ENCODE measurements at places on chromosomes 11 and 22.

GRCh38 chr11:93935826-93936225 is 85.3 kb upstream of the HEPHL1 start:
- no peak for DNase-seq
- no peaks in the 10 kb centered on the region for H3K4me1 ChIP-seq
- H3K27ac ChIP-seq, result no peak overlapping the region
- H3K4me3 ChIP-seq, result no peak overlapping the region
- no peaks in the 10 kb centered on the region for H3K36me3 ChIP-seq

DNA sequence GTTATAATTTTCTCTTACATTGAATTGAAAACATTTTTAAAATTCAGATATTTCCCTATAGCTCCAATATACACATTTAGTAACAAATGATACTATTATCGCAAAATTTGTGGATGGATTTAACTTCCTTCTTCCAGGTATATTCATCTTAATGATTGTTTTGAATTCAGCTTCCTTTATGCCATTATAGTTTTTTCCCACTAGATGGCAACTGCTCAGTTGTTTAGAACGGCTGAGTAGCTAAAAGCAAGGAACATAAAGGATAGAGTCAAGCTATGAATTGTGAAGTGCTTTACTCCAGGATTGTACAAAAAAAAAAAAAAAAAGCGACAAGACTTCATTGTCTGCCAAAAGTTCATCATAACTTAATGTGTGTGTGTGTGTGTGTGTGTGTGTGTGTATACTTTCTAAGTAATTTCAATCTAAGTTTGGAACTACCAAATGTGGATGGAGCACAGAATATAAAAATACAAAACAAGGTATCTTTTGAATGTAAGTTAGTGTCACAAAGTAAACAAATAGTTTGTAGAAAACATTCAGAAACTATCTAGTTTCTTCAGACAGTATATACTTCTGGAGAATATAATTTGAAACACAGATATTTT is 846.4 kb downstream of the DLG2 start:
- H3K4me1 ChIP-seq, result no peaks in the 10 kb centered on the region
- no peak overlapping the region for H3K27ac ChIP-seq
- H3K36me3 ChIP-seq, result no peaks in the 10 kb centered on the region
- H3K27me3 ChIP-seq, result no peaks in the 10 kb centered on the region
- DNase-seq, result no peak
- no peak overlapping the region for H3K4me3 ChIP-seq

DNA sequence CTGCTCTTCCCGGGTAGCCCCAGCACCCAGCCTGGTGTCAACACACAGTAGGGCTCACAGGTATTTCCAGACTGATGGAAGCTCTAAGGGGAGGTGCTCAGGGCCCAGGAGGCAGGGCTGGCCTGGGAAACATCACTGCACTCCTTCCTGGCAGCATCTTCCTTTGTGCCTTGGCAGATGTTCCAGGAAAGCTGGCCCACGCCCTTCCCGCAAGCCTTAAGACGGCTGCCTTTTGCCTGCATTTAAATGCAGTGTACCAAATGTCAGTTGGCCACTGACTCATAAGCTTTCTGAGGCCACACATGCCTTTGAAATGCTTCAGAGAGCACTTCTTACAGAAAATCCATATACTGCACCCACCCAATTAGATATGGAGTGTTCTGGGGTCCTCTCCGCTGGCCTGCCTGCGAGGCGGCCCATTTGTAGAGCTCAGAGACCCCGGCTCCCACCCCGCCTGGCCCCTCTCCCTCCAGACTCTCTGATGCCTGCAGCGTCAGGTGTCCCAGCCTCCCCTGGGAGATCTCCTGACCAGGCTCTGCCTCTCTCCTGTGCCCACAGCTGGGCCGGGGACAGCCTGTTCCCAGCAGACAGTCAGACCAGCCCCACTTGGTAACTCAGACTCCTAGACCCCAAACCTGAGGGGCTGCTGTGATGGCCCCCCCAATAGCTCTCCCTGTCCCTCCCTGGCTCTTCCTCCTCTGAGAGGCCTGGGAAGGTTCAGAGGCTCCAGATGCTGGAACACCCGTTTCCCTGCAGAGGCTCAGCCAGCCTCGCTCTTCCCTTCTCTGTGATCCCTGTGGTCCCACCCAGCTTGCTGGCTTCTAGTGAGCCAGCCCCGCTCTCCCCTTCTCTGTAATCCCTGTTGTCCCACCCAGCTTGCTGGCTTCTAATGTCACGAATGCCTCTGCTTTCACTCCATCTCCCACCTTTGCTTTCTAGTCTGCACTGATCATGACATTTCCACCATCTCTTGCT is 47.6 kb upstream of the THY1 start:
- H3K27me3 ChIP-seq, result peaks cover 56% of the 10 kb centered on the region
- no peak overlapping the region for H3K4me3 ChIP-seq
- peaks cover 5% of the 10 kb centered on the region for H3K36me3 ChIP-seq
- H3K4me1 ChIP-seq, result no peaks in the 10 kb centered on the region
- DNase-seq, result no peak

DNA sequence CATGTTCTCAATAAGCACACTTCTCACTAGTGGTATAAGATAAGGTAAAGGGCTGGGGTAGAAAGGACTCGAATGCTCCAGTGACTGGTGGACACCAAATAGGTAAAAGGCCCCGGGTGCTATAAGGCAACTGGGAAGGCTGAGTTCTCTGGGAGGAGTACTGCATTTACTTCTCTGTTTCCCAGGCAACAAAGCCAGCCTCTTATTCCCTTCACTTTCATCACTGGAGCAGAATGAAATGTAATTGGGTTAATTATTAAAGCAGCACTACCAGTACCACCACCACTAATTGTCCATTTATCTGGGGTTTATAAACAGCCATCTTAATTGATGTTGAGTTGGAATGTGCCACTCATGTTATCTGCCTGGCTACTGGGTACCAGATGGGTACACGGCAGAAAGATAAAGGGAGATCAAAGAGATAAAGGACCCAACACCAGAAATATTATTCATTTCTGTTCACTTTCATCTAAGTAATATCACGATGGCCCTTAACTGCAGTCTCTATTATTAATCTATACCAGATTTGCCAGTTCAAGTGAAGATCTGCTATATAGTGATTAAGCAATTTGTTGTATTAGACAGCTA is 94.4 kb upstream of the CHRM4 start:
- peaks cover 9% of the 10 kb centered on the region for H3K4me1 ChIP-seq
- no peak overlapping the region for H3K27ac ChIP-seq
- DNase-seq, result no peak
- H3K27me3 ChIP-seq, result no peaks in the 10 kb centered on the region
- H3K36me3 ChIP-seq, result peaks cover 7% of the 10 kb centered on the region

GRCh38 chr22:21042978-21043859 is 2.5 kb upstream of the LRRC74B start:
- H3K27me3 ChIP-seq, result peaks cover 37% of the 10 kb centered on the region
- H3K27ac ChIP-seq, result no peak overlapping the region
- H3K36me3 ChIP-seq, result no peaks in the 10 kb centered on the region
- H3K4me1 ChIP-seq, result peaks cover 15% of the 10 kb centered on the region
